HFFc6 (cell line): ENCODE measurements at places on chromosomes 13 and 19.
A peak's percentile ranks its signal among the peaks of the same experiment; 100 is the strongest.

- no peak for DNase-seq
Measured at GRCh38 chr13:113023694-113024430, 54.8 kb downstream of the MCF2L start.

DNA sequence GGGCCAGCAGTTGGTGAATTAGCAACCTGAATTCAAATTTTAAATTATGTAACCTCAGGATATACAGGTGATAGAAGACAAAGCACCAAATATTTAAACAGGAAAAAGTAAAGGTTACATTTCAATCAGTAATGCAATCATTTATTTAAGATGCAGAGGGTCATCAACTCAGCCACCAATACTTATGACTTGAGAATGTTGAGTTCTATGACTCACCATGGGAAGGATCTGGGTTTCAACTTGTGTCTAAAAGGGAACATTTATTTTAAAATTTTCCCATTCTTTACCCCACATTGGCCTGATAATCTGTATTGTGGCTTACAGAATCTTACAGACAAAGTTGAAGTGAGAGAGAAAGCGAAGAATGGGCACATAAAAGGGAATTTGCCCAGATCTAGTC, 418.0 kb downstream of the NDFIP2 start:
- no peak for DNase-seq

DNA sequence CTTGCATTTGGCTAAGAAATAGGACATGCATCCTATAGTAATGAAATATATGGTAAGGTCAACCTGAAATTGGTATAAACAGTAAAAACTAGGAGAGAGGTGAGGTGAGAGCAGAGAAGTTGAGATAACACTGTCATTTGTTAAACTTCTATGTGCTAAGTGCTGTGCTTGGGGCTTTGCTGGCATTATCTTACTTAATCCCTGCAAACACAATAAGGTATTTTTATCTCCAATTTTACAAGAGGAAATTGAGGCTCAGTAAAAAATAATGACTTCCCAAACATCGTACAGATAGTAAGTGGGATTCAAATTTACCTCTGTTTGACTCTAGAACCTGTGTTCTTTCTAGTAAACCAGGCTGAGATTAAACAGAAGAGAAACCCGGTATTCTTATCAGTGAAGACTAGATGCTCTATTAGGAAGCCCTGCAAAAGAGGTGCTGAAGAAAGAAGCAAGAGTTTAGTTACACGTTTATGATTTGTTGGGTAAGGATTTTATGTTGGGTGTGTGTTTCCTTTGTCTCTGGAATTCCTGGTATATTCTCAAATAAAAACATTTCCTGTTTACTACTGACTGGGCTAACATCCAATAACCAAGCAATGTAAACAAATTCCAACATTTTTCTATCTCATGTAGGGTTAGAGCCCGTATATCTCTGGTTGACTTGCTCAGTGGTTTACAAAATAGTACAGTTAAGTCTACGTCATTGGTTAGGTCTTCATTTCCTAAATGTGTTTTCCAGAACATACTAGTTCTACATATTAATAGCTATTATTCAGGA, 137.3 kb upstream of the FNDC3A start:
- peak; percentile 24 for DNase-seq

- DNase-seq: no peak
Measured at GRCh38 chr13:99371956-99372355, 64.8 kb upstream of the GPR183 start.

GRCh38 chr19:16627193-16627927, 644 bp downstream of the MED26 start:
- DNase-seq: no peak

- DNase-seq: peak; percentile 52
Measured at GRCh38 chr13:21637296-21637695, 33.3 kb upstream of the MICU2 start.

DNA sequence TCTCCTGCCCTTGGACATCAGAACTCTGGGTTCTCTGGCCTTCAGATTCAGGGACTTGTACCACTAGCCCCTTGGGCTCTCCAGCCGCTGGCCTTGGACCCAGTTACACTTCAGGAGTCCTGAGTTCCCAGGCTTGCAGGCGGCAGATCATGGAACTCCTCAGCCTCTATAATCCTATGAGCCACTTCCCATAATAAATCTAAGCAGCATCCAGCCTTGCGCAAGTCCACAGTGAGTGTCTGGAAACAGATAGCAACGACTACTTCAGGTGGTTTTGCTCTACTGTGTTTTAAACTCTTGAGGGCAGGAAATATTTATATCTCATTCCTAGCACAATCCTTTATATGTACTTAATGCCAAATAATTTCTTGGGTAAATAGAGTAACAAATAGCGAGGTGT, 92.3 kb downstream of the COL4A1 start:
- no peak for DNase-seq

DNA sequence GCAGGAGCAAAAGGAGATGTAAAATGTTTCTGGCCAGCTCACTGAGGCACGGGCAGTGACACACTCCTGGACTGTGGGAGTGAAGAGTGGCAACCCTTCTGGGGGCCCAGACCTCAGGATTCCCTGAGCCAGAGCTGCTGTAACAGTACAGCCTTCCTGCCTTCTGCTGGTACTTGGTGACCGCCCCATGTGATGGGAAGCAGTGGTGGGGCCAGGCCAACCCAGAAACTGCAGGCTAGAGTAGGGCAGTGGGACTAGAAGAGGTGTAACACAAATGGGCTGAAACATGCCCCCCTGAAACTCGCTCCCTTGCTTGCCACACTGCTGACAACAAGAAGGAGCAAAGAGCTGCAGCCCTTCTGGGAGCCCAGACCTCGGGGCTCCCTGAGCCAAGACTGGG, 217.1 kb upstream of the TRPC4 start:
- no peak for DNase-seq

DNA sequence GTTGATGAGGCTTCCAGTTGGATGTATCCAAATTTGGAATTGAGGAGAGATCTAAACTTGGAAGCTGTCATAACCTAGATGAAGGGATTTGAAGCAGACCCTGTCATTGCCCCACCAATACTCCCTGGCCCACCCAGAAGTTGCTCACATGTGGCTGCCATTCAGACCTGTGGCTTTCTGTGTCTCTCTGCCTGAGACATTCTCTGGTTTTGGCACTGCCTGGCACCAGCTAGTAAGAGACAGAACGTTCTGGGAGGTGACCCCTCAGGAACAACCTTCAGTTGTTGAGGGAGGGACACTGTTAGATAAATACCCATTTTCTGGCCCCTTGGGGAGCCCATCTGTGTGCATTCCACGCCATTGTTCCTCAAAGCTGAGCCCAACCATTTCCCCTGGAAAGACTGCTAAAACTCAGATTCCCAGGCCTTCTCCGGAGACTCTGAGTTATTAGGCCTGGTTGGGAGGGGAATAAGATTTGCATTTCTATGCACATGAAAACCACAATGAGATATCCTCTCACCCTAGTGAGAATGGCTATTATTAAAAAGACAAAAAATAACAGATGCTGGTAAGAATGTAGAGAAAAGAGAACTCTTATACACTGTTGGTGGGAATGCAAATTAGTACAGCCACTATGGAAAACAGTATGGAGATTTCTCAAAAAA, 290.4 kb downstream of the TSHZ3 start:
- no peak for DNase-seq

- peak; percentile 72 for DNase-seq
Measured at GRCh38 chr13:100214886-100215285, 126.0 kb downstream of the PCCA start.

GRCh38 chr19:33634361-33635091, 12.8 kb downstream of the CHST8 start:
- no peak for DNase-seq

DNA sequence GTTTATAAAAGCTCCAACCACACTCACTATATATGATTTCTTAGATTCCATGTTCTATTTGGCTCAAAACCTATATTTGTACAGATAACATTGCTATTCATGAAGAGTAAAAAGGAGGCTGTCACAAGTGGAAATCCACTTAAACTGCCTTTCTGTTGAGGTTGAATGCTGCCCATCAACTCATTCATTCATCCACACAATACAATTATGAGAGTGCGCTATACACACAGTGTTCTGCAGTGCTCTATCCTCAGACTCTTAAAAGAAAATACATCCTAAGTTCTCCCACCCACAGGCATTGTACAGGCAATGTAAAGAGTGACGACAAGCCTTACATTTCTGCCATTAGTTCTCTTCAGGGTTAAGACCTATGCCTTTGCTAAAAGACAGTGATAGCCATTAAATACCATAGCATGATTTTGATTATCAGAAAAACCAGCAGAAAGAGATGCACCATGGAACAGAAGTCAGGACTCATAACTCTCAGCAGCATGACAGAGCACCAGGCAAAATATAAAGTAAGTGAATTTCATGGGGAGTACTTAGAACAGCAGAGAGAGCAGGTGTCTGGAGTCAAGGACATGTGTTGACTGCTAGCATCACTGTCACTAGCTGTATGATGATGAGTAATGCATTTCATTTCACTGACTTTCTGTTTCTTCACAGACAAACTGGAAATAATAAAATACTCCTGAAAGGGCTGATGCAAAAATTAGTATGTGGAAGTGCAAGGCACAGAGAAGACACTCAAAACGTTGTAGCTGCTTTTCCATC, 218.0 kb downstream of the RBM26 start:
- no peak for DNase-seq

DNA sequence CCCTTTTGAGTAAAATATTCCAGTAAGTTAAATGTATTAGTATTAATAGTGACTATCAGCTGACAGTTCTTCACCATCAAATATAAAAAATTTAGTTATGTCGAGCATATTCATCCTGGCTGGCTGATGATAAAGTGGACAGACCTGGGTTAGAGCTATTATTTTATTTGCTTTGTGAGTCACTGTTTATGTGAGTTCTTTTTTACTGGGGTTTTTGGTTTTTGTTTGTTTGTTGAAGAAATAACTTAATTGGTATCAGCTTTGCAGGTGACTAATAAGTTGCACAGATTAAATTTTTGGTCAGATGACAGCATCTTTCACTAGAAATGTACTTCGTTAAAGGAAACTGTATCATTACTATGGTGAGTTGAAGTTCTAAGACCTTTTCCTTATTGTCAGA, 224.7 kb downstream of the GGACT start:
- DNase-seq: peak; percentile 63

- no peak for DNase-seq
Measured at GRCh38 chr19:23002690-23003422, at the start of gene ZNF728. Gene ZNF728, minus strand, starts transcription at chr19:23003176. Its CDS starts 146 bp downstream, at chr19:23003030.

GRCh38 chr13:24112791-24113190, 47.7 kb upstream of the SPATA13 start:
- DNase-seq: no peak

DNA sequence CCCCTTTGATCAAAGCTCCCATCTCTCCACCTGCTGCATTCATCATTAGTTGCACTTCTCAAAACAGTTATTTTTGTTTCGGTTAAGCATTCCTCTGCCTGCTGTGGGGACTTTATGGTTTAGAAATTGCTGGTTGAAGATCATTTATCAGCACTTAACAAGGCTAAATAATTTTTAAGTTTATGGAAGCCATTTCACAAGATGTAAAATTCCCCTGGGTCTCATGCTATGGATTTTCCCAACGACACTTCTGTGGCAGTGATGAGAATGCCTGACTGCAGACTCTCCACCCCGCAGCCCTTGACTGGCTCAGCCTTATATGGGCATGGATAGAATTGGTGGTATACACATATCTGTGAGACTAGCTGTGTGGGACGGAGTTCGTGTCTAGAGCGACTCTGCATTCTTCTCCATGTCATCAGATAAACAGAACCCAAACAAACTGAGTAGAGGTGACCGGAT, 52.8 kb downstream of the COL4A2 start:
- DNase-seq: no peak

DNA sequence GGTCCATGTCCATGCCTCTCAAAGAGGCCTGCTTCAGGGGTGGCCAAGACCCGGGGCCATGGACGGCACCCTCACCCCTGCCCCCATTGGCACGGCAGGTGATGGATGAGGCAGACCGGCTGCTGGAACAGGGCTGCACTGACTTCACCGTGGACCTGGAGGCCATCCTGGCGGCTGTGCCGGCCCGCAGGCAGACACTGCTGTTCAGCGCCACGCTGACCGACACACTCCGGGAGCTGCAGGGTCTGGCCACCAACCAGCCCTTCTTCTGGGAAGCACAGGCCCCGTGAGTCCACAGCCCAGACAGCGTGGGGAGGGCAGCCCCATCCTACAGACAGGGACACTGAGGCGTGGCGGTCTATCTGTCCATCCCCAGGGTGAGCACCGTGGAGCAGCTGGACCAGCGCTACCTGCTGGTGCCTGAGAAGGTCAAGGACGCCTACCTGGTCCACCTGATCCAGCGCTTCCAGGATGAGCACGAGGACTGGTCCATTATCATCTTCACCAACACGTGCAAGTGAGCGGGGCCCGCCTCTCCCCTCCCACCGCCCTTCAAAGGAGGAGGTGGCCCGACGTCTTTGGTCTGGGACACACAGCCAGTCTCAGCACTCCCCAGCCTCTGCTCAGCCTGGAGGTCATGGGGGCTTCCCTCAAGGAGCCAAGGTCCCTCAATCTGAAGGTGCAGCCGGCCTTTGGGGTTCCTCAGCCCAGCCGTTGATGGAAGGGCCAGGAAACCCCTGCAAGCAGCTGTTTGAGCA, 2.9 kb downstream of the DDX49 start:
- no peak for DNase-seq

GRCh38 chr19:55467236-55468053, 2.9 kb upstream of the C19orf85 start:
- DNase-seq: peak; percentile 53

GRCh38 chr19:16834747-16835146, 5.5 kb downstream of the SIN3B start:
- no peak for DNase-seq

DNA sequence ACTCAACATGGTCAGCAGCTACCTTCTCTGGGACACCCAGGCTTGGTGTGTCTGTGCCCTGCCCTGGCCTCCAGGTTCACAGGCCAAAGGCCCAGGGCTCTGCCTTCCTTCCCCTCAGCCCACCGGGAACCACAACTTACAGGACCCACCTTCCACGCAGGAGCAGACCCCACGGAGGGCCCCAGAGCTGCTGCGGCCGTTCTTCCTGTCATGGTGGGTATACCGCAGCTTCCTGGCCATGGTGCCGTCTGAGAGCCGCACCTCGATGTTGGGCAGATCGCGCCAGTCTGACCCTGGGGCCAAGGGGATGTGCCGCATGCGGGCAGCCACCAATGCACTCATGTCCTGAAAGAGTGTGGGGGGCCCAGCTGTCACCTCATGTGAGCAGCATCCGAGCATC, 17.2 kb upstream of the EIF3G start:
- DNase-seq: no peak

- DNase-seq: peak; percentile 47
Measured at GRCh38 chr13:59834801-59835200, 328.9 kb downstream of the DIAPH3 start.

- DNase-seq: no peak
Measured at GRCh38 chr19:55691561-55692481, 16.8 kb downstream of the EPN1 start.

DNA sequence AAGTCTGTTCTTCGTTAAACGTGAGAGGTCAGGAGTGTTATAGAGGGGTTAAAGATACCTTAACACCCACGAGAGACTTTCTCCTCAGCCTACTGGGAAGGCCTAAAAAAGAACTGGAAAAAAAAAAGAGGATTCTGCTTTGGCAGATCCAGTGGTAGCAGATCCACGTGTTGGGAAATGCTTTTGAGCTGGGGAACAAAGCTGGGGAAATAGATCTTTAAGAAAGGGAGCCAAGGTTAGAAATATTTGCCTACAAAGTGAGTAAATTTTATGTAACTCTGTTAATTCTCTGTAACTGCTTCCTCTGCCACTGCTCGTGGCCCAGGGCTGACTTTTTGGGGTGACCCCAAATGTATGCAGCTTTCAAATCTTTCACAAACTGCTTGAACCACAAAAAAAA, 11.7 kb downstream of the RFX2 start:
- no peak for DNase-seq
